Thoracic aorta (tissue), 2 donors: ENCODE measurements at places on chromosomes 7 and 10. TPM values are rescaled to one million over a fixed set of nuclear protein-coding genes. Genes with fewer than 3 reads are reported as not detected.

GRCh38 chr10:119119400-119119799, 15.5 kb downstream of the DENND10 start:
- no peak for DNase-seq

DNA sequence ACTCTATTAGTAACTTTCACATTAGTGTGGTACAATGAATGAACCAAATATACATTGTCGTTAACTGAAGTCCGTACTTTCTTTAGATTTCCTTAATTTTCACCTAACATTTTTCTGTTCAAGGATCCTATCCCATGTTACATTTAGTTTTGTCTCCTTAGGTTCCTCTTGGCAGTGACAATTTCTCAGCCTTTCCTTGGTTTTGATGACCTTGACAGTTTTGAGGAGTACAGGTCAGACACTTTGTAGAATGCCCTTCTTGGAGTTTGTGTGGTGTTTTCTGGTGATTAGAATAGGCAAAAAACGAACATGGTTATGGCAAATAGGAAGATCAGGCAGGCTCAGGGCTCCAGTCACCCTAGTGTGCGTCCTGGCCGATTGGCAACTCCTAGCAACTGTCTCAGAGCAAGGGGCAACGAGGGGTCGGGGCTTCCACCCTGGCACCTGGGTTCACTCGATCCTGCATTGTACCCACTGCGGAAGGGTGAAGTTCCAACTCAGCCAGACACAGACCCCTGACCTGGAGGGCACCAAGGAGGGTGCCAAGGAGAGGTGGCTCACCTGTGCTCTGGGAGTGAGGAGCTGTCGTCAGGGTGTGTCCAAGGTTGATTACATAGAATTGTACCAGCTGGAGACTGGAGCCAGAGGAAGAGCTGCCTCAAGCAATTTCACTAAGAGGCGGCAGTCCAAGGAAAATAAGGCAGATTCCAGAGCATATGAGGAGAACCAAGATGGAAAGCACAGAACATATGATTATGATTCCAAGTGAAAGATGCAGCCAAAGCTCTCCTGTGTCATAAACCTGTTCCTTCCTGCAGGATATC, 37.5 kb downstream of the PAPSS2 start:
- no peak for DNase-seq

The NEURL1 gene
- total RNA-seq = 0.28 TPM

DNA sequence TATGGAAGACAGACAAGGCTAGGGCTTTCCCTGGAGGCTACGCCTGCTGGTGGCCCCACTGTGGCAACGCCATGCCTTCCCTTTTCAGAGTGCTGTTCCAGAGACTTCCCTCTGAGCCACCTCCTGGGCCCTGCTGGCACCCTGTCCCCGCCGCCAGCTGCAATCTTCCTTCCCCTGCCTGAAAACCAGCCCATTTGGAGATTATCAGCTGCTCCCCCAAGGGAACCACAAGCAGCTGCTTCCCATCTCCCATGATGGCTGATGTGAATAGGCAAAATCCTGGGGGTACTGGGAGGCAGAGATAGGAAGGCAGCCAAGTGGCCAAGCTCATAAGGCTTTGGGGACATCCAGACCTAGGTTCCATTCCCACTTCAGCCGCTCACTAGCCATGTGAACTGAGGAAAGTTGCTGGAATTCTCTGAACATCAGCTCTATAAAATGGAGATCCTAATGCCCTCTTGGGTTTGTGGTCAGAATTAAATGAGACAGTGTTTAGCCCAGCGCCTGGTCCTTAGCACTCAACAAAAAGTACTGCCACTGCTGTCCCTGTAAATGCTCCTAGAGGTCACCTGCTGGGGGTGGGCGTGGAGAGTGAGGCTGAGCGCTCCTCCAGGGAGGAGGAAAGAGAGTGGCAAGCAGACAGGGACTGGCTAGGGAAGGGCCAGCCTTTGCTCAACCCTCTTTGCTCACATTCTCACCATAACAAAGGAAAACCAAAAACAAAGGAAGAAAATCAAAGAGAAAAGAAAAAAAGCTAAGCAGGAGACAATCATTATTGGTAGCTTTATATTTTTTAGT, 5.9 kb downstream of the TSPAN33 start:
- DNase-seq = no peak
